ENCODE measurements at places on chromosomes 12 and 14. TPM values are rescaled to one million over a fixed set of nuclear protein-coding genes. Genes with fewer than 3 reads are reported as not detected.

The MYL2 gene
- total RNA-seq = 0.93 TPM

The OR6C2 gene
- not detected for total RNA-seq

The ST8SIA1 gene
- not detected for total RNA-seq

The C12orf76 gene
- 11.9 TPM for total RNA-seq

The SLC5A8 gene
- total RNA-seq = not detected

The ARHGDIB gene
- 483 TPM for total RNA-seq

The CD163L1 gene
- 7.5 TPM for total RNA-seq

The SAMD15 gene
- total RNA-seq = 1.1 TPM

The ITPR2 gene
- 86.8 TPM for total RNA-seq

The TCL1B gene
- not detected for total RNA-seq

The STON2 gene
- total RNA-seq = not detected

The MTA1 gene
- 167 TPM for total RNA-seq

The FGF6 gene
- total RNA-seq = not detected

The TMPO gene
- 150 TPM for total RNA-seq

The OAS2 gene
- 3.1 TPM for total RNA-seq

The FSCB gene
- total RNA-seq = not detected

The OAS1 gene
- total RNA-seq = 2.9 TPM

The PHETA1 gene
- total RNA-seq = 20.0 TPM

The LRIG3 gene
- 55.5 TPM for total RNA-seq

The DRAM1 gene
- 42.4 TPM for total RNA-seq

The PMEL gene
- total RNA-seq = 0.42 TPM

The JPH4 gene
- total RNA-seq = not detected

The FGD6 gene
- 14.0 TPM for total RNA-seq

The LBHD2 gene
- total RNA-seq = not detected

The JAG2 gene
- total RNA-seq = 139 TPM

The TSHR gene
- total RNA-seq = not detected

The CRIP2 gene
- 322 TPM for total RNA-seq

The SYNDIG1L gene
- total RNA-seq = not detected

The SPX gene
- total RNA-seq = not detected

The LTB4R gene
- total RNA-seq = 10.5 TPM

The TRPV4 gene
- 12.3 TPM for total RNA-seq

The KLRK1 gene
- total RNA-seq = not detected

Data from endothelial cell of umbilical vein (primary cell).